ENCODE measurements at places on chromosomes 3 and 15.

- DNase-seq = no peak
Measured at GRCh38 chr3:154022606-154023005, 98.6 kb upstream of the ARHGEF26 start.

GRCh38 chr3:160001850-160002623 lies 13.4 kb downstream of the IL12A start:
- no peak for DNase-seq

DNA sequence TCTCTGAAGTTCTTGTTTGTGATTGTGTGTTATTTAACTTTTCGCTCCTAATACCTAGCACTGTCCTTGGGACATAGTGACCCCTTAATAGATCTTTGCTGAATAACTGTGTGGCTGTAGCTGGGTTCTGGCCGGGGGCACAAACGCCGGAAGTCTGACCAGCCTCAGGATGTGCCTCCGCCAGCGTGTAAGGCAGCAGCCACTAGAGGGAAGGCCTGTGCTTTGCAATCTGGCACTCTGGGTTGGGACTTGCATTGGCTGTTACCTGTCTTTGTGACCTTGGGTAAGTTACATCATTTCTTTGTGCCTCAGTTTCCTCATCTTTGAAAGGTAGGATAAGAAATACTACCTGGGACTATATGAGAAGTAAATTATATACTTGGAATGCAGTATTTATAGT lies 158.7 kb downstream of the GHSR start:
- DNase-seq = no peak

- DNase-seq = no peak
Measured at GRCh38 chr3:22129101-22129500, 378.1 kb upstream of the ZNF385D start.

DNA sequence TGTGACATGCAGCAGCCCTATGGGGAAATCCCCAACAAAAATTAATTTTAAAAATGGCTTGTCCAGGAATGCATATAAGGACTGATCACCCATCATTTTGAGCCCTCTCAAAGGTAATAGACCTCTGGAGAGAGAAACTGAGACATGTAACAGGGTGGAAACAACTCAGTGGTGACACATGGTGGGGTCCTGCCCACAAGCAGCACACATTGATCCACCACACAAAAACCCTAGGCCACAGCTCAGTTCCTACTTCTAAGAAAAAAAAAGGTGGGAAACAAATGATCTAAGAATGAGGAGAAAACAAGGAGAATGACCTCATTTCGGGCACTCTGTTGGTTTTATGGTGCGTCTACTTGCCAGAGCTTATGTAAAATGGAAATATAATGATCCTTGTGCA lies 1.9 kb upstream of the SLC41A3 start:
- DNase-seq = no peak

DNA sequence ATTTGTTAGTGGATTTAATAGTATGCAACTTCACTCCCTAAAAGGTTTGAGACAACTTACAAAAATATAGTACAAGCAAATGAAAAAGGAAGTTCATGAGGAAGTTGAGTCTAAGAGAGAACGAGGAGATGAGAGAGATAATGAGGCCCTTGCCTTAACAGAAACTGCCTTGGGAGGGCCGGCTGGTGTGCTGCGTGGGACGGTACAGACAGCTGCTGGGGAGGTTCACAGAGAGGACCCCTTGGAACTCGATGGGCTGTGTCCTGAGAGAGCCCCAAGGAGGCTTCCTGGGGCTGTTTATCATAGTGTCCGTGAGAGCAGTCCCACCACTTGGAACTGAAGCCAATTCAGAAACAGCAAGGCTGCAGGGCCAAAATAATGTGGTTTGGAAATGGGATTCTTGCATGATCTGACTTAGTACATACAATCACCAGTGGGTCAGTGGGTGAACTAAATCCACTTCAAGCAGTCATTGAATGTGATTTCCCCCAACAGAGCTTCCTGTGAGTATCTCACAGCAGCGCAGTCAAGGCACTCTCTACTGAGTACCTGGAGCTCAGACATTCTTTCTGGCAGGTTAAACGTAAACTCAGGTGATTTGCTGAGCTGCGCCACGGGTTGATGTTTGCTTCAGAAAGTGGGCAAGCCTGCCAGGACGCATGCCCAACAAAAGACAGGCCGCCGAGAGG lies 90.8 kb downstream of the CRTC3 start:
- DNase-seq = peak; percentile 51

DNA sequence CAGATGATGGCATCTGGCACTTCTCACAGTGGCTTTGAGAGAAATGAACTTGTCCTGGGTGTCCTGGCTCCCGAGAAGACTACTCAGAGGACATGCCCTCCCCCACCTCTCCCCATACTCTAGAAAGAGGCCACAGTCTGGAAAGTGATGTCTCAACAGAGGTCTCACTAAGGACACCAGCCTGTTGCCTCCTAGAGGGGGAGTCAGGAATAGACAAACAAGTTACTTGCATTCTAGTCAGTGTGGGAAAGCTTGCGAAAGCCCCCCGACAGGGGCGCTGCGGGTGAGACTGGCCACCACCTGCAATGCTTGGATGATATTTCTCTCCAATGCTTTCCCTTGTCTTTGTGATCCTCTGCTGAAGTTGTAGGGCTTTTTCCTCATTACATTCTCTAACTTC lies 17.2 kb downstream of the B4GALT4 start:
- no peak for DNase-seq

DNA sequence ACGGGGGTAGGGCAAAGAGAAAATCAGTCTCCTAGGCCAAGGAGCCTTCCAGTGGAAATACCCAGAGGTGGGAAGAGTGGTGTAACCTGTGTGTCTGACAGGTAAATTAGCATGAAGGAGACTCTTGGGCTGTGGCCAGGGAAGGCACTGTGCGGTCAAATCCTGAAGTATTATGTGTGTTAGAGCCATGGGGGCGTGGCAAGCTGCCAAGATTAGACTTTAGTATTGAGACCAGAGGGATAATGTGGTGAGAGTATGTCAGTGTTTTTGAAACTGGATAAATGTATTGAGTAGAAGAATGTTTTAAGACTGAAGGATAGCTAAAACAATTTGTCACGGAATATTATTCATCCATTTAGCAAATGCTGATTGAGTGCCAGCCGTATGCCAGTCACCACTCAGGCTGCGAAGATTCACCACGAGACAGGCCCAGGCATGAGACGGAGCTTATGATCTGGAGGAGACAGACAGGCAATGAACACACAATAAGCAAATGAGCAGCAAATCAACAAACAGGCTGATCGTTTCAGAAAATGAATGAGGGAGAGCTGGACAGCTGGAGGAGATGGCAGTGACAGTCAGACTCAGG lies 445.9 kb downstream of the MCTP2 start:
- DNase-seq = no peak

GRCh38 chr15:93855181-93855826 lies 376.1 kb upstream of the MCTP2 start:
- no peak for DNase-seq

- DNase-seq = no peak
Measured at GRCh38 chr3:188106887-188107830, 46.8 kb upstream of the LPP start.

DNA sequence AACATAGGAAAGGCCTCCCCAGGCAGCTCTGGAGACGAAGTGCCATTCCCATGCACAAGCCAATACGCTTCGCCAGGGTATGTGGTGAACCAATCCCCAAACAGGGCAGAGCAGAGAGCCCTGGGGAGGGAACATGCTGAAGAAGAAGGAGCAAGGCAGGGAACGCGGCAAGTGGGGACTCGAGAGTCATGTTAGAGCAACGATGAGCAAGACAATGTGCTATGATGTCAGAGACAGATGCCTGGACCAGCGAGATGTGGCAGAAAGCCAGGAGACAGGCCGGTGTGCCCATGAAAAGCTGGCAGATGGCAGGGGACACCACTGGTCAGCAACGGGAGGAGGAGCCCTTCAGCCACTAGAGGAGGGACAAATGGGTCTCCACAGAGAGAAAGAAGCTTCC lies 39.6 kb downstream of the NIPA2 start:
- DNase-seq = no peak

GRCh38 chr15:64017591-64018163 lies 28.6 kb downstream of the DAPK2 start:
- DNase-seq = no peak

- DNase-seq = no peak
Measured at GRCh38 chr15:69732133-69732532, 279.5 kb downstream of the RPLP1 start.

- no peak for DNase-seq
Measured at GRCh38 chr15:72859757-72860145, 76.2 kb upstream of the ADPGK start.

DNA sequence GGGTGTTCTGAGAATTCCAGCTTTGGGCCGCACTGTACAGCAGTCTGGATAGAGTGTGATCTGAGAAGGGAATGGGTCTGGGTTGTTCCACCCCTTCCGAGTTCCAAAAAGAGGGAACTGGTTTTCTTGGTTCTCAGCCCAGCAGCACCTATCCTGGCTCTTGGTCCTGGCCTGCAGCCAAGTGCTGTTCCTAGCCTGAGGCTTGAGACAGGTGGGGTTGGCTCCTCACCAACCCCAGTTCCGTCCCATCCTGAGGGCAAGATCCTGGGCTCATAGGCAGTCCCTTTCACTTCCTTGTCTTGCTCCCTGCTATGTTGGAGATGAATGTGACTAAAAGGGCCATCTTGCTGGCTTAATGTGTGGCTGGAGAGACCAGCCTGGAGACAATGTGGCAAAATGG lies 15.2 kb downstream of the IVD start:
- DNase-seq = no peak

GRCh38 chr3:111035316-111035715 lies 36.3 kb upstream of the NECTIN3 start:
- DNase-seq = no peak

DNA sequence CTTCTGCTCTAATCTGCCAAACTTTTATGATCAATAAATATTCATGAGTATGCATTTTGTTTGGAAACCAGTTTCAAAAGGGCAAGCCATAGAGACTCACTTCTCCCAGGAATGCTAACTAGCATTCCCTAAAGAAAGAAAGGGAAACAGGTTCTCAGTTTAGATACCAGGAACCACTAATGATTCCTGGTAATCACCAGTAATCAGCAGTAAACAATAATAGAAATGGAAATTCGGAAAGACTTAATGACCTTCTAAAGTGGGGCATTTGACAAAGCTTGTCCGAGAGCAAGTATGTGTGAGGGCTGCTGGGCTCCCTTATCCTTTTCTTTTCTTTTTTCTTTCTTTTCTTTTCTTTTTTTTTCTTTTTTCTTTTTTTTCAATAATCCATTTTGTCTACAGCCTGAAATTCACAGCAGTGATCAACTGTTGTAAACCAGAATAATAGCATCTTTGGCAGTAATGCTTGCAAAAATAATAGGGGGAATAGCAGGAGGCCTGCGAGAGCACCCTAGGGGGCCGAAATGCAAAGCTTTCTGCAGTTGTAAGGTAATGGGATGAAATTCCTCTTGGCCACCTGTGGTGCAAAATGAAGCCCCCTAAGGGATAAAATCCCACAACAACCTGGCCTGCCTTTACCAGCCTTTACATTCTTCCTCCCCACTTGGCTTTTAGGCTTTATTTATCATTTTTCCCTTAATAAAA lies 253.2 kb downstream of the ZPLD1 start:
- no peak for DNase-seq

GRCh38 chr3:185504636-185505035 lies 5.8 kb upstream of the TMEM41A start:
- no peak for DNase-seq

DNA sequence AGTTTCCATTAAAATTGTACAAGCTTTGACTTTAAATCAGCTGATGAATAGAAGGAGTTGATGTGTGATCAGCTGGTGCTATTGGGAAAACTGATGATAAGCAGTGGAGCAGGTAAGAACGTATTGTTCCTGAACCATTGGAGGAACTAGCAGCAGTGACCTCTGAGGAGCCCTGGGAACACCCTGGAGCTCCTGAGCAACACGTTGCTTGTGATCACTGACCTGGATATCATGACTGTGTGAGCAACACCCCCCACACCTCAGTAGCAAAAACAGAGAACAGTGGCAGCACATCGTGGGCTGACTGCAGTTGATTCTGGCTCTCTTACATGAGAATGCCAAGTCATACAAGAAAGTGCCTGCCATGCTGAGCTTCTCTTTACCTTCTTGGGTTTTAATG lies 72.9 kb downstream of the BLM start:
- DNase-seq = no peak

DNA sequence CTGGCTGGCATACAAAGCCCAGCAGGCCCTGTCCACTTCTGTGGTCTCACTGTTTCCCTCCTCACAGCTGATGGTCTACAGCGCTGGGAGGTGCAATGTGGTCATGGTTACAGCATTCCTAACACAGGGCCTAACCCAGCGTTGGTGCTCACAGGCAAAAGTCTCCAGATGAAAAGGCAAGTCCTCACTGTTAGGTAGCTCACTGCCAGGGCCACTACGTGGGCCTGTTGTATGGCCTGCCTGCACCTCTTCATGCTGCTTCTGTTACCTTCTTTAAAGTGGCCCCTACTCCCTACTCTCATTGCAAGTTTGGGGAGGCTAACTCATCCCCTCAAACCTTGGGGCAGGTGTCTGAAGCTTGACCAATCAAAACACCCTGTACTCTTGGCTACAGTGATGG lies 31.3 kb downstream of the CCDC13 start:
- DNase-seq = no peak

DNA sequence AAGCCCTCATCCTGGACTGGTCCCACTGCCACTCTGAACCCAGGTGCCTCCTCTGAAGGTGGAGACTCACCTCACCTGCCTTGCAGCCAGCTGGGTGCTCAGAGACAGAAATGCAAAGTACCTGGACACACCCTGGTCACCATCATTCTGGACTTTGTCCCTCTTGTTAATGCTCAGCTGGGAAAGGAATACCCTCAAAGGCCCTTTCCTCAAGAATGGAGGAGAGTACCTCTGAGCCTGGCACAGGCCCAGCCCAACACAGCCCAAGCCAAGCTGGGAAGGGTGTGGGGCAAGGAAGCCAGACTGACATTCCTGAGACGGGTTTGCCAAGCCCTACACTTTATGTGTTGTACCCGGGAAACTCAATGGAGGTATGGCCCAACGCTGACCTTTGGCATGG lies 983 bp upstream of the ALAS1 start:
- no peak for DNase-seq

GRCh38 chr15:68608206-68608843 lies 29.5 kb downstream of the CORO2B start:
- DNase-seq = no peak

GRCh38 chr15:34122771-34123183 lies 20.9 kb downstream of the PGBD4 start:
- no peak for DNase-seq

Data from T-helper 2 cell treated with Interferon-gamma antibody and Interleukin-4, amounts not matched to agents 5 μg/mL and 100 μg/mL, for 36 hours (primary cell).